ENCODE measurements at places on chromosomes 12 and 14.

DNA sequence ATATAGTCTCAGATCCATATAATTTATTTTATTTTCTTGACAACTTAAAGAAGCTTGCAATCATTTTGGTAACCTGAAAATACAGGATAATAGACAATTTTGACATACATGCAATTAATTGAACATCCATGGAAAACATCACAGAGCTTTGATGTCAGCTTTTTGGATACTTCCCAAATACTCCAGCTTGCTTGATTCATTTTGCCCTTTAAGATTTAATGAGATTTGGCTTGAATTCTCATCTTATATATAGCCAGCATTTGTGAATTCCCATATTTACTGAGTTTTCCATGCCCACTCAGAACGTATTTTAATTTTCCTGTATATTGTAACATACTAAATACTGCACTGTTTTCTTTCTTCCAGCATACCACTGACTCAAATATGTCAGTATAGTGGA, 803.0 kb upstream of the MGAT4C start:
- no peak for DNase-seq

DNA sequence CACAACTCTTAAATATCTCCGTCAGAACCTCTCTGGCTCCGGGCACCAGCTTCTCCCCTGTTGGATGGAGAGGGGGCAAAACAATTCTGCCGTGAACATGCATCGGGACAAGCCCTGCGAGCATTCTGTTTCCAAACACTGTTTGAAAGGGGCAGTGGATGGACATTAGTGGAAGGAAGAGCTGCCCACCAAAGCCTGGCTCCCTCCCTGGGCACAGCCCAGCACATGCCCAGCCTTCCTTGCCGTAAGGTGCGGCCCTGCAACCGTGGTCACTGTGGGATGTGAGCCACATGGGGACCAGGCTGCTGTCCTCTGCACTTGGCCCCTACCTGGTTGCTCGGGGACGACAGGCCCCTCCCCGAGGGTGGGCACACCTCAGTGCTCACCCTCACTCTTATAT, 54.0 kb downstream of the TRAFD1 start:
- DNase-seq: no peak

DNA sequence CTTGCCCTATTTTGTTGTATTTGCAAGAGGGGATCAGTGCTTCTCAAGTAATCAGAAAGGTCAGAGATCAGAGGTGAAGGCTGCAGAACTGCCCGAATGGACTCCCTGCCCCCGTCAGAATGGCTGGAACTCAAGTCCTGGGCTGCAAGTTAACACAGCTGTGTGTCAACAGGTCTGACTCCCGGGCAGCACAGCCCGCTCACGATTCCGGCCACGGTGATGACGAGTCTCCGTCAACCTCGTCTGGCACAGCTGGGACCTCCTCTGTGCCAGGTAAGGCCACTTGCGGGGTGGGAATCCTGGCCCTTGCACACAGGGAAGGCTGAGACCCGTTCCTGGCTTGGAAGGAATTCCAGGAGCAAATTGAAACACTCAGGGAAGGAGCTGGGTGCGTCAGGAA, 13.4 kb downstream of the DCAF4 start:
- DNase-seq: no peak

GRCh38 chr14:95326987-95327386, 7.3 kb upstream of the CLMN start:
- peak; percentile 72 for DNase-seq

- no peak for DNase-seq
These were observed 416.0 kb downstream of the LRIG3 start for GRCh38 chr12:58504143-58504938.

- DNase-seq: peak; percentile 60
These were observed 80.6 kb upstream of the DAAM1 start for GRCh38 chr14:59107819-59108218.

GRCh38 chr12:112341046-112341825, 41.0 kb downstream of the HECTD4 start:
- DNase-seq: no peak

GRCh38 chr14:20194101-20194500, 3.4 kb downstream of the OR11G2 start:
- DNase-seq: no peak

DNA sequence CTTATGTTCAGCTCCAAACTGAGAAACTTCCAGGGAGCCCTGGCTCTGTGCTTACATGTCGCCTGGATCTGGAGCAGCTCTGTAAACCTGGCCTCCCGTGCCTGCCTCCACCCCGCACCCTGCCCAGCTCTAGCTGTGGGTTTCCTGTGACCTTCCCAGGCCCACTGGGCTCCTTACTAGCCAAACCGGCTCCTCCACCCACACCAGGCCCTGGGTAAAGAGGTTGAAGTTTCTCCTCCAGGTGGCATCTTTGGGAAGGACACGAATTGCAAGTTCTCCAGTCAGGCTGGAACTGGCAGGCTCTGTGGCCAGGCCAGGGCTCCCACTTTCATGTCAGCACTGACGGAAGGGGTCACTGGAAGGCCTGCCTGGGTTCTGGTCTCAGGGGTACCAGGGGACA, 60.9 kb upstream of the ZFP36L1 start:
- DNase-seq: no peak

- DNase-seq: no peak
These were observed 6.3 kb downstream of the TBPL2 start for GRCh38 chr14:55433880-55434804.

DNA sequence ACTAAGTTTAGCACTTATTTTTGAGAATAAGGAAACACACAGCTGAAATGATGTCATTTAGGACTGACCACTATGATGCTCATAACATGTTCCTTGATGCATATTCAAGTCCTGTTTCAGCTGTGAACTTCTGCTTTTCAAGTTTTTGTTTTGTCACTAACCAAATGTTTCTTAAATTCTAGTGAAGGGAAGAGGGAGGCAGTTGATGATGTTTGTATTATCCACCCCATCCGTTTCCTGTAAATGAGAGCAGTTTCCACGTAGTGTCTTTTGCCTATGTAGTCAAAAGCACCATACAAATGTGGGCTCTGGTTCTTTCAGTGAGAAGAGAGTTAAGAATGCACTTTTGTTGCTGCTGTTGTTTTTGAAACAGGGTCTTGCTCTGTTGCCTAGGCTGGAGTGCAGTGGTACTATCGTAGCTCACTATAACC, 491.8 kb downstream of the PCNX1 start:
- DNase-seq: peak; percentile 86

GRCh38 chr12:109948368-109948767, 47.8 kb downstream of the GIT2 start:
- DNase-seq: no peak

DNA sequence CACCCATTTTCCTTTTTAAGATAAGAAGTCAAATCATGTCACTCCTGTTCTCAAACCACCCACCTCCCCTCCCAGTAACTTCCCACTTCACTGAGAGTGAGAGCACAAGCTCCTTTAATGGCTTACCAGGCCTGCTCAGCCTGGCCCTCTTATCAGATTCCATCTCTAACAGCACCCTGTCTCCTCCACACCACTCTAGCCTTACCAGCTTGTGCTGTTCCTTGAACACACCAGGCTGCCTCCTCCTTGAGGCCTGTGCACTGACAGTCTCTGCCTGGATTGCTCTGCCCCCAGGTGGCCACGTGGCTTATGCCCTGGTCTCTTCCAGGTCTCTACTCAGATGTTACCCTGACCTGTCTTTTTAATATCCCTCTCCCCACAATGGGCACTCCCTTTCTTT, 40.1 kb upstream of the EVL start:
- DNase-seq: peak; percentile 64

- peak; percentile 49 for DNase-seq
These were observed 152.0 kb downstream of the KTN1 start for GRCh38 chr14:55731881-55732498.

- peak; percentile 66 for DNase-seq
These were observed 11.2 kb upstream of the AK7 start for GRCh38 chr14:96380735-96381134.

DNA sequence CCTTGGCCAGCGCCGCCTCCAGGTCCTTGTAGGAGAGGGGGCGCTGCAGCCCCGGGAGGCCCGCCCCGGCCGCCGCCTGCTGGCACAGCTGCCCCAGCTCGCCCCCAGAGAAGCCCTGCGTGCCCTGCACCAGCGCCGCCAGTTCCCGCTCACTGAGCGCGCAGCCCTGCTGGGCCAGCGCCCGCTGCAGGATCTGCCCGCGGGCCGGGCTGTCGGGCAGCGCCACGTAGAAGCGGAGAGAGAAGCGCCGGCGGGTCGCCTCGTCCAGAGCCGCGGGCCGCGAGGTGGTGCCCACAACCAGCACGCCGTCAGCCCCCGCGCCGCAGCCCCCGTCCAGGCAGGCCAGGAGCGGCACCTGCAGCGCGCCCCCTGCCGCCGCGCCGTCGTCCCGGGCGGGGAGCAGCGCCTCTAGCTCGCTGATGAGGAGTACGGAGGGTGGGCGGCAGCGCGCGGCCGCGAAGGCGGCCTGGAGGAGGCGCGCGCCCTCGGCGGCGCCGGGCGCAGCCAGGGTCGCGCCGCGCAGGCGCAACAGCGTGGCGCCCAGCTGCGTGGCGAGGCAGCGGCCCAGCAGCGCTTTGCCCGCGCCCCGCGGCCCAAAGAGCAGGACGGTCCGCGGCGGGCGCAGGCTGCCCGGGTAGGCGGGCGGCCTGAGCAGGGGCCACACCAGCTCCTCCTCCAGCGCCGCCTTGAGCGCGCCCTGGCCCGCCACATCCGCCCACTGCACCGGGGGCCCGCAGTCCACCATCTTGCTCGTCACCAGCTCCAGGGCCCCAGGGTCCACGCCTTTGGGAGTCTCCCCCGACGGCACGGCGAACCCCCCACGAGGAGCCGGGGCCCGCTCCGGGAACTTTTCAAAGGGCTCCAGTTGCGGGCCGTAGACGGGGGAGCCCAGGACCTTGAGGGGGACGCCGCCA, 27.7 kb downstream of the FIGNL2 start:
- DNase-seq: peak; percentile 33

GRCh38 chr14:105283899-105284298, 16.9 kb downstream of the BRF1 start:
- DNase-seq: no peak

GRCh38 chr12:128968668-128969067, 115.4 kb downstream of the GLT1D1 start:
- DNase-seq: no peak

DNA sequence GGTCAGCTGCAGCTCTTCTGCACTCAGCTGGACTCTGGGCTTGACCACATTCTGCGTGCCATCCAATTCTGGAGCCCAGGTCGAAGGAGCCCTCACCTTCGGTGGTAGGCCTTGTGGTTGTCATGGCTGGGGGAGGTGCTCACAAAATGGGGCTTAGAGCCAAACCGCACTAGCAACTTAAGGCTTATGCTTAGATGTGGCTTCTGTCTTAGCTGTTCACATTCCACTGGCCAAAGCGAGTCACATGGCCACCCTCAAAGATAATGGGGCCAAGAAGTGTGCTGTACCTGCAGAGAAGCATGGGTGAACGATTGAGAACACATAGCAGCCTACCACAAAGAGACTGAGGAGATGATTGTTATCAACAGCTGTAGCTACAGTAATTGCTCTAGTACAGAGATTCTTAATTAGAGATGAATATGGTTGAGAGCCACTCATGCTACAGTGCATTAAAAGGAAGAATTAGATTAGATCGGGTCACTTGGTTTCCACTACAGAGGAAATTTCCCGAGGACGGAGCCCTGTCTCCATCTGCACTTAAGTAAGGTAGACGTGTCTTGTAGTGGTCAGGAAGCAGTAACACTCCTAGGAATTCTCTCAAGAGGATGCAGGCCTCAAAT, 334.6 kb upstream of the FKBP4 start:
- peak; percentile 1 for DNase-seq

DNA sequence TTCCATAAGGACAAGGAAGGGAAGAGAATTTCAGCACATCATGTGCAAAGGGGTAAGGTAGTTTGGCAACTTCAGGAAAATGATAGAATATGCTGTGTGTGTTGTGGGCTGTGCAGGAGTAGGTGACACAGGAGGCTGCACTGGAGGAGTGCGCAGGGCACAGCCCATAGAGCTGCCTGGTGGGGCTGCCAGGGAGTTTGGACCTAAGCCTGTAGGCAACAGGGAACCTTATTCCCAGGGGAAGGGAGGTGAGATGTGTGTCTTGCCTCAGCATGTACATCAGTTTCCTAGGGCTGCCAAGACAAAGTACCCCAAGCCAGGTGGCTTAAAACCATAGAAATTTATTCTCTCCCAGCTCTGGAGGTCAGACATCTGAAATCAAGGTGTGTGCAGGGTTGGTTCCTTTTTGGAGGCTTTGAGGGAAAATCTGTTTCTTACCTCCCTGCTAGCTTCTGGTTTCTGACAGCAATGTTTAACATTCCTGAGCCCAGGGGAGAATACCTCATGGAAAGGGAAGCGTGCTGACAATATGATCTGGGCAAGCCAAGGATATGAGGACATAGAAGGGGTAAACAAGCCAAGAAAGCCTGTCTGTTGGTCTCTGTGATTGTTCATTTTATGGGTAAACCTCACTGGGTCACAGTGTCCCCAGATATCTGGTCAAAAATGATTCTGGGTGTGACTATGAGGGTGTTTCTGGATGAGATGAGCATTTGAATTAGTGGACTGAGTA, 174.0 kb upstream of the NTF3 start:
- DNase-seq: no peak

DNA sequence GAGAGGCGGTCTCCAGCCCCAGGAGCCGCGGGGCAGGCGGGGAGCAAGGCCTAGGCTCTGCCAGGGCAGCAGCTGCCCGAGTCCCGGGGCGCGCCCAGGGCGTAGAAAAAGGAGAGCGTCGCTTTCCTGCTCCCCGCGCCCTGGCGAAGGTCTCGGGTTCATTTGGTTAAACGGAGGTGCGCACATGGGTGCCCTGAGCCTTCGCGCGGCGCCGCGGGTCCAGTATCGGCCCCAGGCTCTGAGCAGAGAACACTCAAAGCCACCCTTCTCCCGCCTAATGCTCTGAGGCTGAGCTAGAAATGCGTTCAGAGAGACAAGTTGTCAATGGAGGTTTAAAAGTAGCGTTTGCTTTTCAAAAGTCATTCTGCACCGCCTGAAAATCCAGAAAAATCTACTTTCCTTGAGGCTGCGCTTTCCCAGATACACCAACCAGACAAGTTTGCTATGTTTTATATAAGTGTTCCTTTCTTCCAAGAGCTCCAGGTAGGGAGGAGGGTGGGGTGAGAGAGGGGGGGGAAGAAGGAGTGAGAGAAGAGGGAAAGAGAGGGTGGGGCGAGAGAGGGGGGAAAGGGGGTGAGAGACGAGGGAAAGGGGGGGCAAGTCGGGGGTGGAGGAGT, 1.5 kb downstream of the TMEM132C start:
- no peak for DNase-seq

DNA sequence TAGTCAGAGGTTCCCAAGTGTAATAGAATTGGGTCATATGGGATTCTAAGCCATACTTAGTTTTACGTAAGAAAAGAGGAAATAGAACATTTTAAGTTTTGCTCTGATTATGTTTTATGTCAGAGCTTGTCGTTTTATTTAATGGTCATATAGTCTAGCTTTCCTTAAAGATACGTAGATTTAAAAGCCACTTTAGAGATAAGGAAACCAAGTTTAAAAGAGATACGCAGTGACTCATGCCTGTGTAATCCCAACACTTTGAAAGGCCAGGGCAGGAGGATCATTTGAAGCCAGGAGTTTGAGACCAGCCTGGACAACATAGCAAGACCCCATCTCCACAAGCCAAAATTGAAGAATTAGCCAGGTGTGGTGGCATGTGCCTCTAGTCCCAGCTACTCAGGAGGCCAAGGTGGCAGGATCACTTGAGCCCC, 19.5 kb downstream of the MAPK1IP1L start:
- DNase-seq: no peak

- DNase-seq: no peak
These were observed 109.5 kb downstream of the FOXG1 start for GRCh38 chr14:28875934-28876571.

GRCh38 chr14:35155962-35156361, 33.6 kb downstream of the PRORP start:
- peak; percentile 59 for DNase-seq
